ENCODE measurements at places on chromosomes 1 and 21.
A peak's percentile ranks its signal among the peaks of the same experiment; 100 is the strongest.

- H3K36me3 ChIP-seq = peaks cover 4% of the 10 kb centered on the region
- H3K4me1 ChIP-seq = peaks cover 35% of the 10 kb centered on the region
- H3K27me3 ChIP-seq = no peaks in the 10 kb centered on the region
- DNase-seq = no peak
- no peak overlapping the region for H3K4me3 ChIP-seq
Measured at GRCh38 chr1:12467570-12468286, 150.3 kb downstream of the DHRS3 start.

GRCh38 chr1:153991151-153991630, 629 bp downstream of the RPS27 start:
- no peaks in the 10 kb centered on the region for H3K27me3 ChIP-seq
- peak overlapping the region; percentile 96 for H3K27ac ChIP-seq
- H3K36me3 ChIP-seq = peaks cover 35% of the 10 kb centered on the region
- no peak for DNase-seq

GRCh38 chr1:11339346-11340232, 66.6 kb downstream of the UBIAD1 start:
- DNase-seq = no peak
- H3K4me3 ChIP-seq = no peak overlapping the region
- no peaks in the 10 kb centered on the region for H3K27me3 ChIP-seq
- H3K27ac ChIP-seq = no peak overlapping the region
- H3K4me1 ChIP-seq = peaks cover 8% of the 10 kb centered on the region

GRCh38 chr1:88801575-88802208, 89.7 kb downstream of the GTF2B start:
- H3K4me3 ChIP-seq = no peak overlapping the region
- no peak overlapping the region for H3K27ac ChIP-seq
- no peaks in the 10 kb centered on the region for H3K4me1 ChIP-seq
- H3K36me3 ChIP-seq = peaks cover 10% of the 10 kb centered on the region
- DNase-seq = no peak

GRCh38 chr1:228385232-228385631, 21.4 kb downstream of the TRIM11 start:
- no peaks in the 10 kb centered on the region for H3K4me1 ChIP-seq
- DNase-seq = no peak
- H3K36me3 ChIP-seq = no peaks in the 10 kb centered on the region
- H3K4me3 ChIP-seq = no peak overlapping the region

DNA sequence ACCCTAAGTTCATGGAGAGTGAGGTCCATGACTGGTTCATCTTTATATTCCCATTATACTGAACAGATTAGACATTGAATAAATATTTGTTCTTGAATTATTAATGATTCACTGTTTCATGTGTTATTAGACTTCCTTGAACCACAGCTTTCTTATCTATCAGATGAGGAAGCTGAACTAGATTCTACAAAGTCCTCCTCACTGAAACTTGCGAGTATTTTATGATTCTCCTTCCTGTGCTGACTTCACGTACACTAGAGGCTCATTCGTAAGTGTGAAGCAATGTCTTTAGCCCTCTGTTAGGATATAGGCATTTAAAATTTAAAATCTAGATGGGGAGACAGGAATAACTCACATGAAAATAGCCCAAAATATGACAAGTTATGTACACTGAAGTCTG, 95.6 kb upstream of the IRF2BP2 start:
- no peak overlapping the region for H3K27ac ChIP-seq
- no peaks in the 10 kb centered on the region for H3K4me1 ChIP-seq
- no peak overlapping the region for H3K4me3 ChIP-seq
- H3K36me3 ChIP-seq = no peaks in the 10 kb centered on the region
- H3K27me3 ChIP-seq = no peaks in the 10 kb centered on the region

GRCh38 chr1:29674627-29675326, 438.5 kb downstream of the PTPRU start:
- no peaks in the 10 kb centered on the region for H3K36me3 ChIP-seq
- no peak overlapping the region for H3K4me3 ChIP-seq
- no peak overlapping the region for H3K27ac ChIP-seq
- no peak for DNase-seq
- H3K4me1 ChIP-seq = no peaks in the 10 kb centered on the region

GRCh38 chr1:109481646-109482045, 2.1 kb upstream of the ATXN7L2 start:
- no peak overlapping the region for H3K27ac ChIP-seq
- H3K27me3 ChIP-seq = no peaks in the 10 kb centered on the region
- peaks cover 23% of the 10 kb centered on the region for H3K4me1 ChIP-seq
- H3K36me3 ChIP-seq = no peaks in the 10 kb centered on the region
- DNase-seq = no peak

DNA sequence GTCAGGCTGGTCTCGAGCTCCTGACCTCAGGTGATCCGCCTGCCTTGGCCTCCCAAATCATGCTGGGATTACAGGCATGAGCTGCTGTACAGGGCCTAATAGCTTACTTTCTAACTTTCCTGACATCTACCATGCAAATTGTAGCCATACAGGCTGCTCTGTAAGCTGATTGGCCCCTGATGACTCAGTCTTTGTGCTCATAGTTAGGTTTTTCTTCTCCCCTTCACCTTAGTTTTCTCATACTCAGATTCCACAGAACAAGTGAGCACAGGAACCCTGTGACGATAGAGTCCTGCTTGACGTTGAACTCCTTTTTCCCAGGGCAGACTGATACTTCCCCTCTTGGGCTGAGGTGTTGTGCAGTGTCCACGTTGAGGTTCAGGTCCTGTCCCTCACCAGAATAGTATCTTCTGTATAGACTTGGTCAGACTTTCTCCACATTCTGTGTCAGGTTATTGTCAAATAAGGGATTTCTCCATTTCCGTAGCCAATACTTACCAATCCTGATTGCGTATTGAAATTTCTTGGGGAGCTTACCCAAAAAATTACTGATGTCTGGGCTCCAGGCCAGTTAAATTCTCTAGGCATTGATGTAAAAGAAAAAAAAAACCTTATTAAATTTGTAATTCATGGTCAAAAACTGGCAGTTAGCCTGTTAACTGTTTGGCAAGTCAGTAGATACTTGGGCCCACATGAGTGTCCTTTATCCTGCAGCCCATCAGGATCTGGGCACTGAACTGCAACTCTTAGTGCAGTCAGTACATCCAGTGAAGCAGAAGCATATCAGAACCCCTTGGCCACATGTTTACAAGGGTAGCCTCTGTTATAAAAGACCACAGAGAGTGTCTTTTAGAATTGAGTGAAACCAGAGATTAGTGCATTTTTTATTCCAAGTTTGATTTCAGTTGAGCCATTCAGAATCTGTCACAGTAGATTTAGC, 118.2 kb downstream of the DYRK1A start:
- no peak for DNase-seq
- no peak overlapping the region for H3K27ac ChIP-seq
- no peaks in the 10 kb centered on the region for H3K27me3 ChIP-seq
- H3K4me3 ChIP-seq = no peak overlapping the region

DNA sequence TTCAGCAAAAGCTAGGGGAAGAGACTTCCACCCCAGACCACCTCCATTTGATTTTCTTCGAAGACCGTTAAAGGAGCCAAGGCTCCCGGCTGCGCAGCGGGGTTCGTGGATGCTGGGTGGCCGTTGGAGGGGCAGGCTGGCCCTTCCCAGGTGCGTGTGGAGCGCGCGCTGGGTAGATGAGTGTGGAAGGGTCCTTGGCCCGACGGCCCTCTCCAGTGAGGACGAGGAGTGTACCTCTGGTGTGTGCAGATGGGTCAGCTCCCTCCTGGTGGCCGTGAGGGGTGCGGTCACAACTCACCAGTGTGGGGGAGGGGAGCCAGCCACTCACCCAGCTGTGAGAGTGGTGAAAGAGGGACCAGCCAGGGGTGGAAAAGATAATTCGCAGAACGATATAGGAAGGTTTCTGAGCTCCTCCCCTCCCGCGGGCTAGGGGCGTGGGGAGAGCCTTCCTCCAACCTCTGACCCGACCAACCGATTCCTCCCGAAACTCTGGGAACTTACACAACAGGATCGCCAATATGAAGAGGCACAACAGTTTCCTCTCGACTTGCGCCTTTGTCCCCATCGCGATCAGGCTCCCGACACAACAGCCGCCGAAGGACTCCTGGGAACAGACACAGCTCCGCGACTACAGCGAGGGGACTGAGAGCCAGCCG, at the start of gene F11R:
Gene F11R (minus strand): TSS at position 644 of the 656 bp plus-strand sequence. CDS start 79 bp downstream, at position 565.
- H3K4me1 ChIP-seq = peaks cover 26% of the 10 kb centered on the region
- H3K36me3 ChIP-seq = no peaks in the 10 kb centered on the region
- H3K27me3 ChIP-seq = no peaks in the 10 kb centered on the region
- peak within 1 kb of the TSS; percentile 71 for H3K27ac ChIP-seq

DNA sequence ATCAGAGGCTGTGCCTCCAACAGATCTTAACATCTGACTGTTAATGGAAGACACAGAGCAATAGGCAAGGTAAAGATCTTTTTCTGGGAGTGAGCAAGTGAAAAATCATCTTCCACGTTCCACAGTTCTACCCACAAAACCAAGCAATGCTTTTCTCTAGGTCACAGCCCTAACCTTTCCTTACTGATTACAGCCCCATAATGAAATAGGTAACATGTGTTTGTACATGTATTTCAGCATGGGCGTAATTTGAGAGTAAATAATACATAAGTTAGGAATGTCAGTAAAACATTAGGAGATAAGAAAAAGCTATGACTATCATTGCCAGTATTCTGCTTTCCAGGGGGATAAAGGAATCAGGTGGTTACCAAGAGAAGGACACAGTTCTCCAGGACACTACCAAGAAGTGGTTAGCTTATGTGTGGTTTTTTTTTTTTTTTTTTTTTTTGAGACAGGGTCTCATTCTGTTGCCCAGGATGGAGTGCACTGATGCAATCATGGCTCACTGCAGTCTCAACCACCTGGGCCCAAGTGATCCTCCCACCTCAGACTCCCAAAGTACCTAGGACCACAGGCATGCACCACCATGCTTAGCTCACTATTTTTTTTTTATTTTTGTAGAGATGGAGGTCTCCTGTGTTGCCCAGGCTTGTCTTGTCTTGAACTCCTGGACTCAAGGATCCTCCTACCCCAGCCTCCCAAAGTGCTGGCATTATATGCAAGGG, 72.0 kb downstream of the DAP3 start:
- no peak for DNase-seq

DNA sequence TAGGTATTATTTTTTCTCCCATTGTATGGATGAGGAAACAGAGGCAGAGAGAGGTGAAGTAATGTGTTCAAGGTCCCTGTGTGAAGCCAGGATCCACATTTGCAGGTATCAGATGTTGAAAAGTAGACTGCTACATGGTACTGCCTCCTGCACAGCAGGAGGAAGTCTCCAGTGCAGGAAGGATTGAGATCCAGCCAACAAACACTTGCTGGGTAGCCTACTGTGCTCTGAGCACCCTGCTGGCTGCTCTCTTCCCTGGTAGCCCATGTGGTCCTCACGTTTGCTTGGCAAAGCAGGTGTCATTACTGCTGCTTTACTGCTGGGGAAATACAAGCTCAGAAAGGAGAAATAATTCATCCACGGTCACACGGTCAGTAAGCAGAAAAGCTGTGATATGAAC, 21.3 kb upstream of the GRIK3 start:
- H3K4me3 ChIP-seq = no peak overlapping the region
- no peaks in the 10 kb centered on the region for H3K36me3 ChIP-seq
- H3K27me3 ChIP-seq = no peaks in the 10 kb centered on the region
- no peaks in the 10 kb centered on the region for H3K4me1 ChIP-seq
- no peak overlapping the region for H3K27ac ChIP-seq
- DNase-seq = no peak

DNA sequence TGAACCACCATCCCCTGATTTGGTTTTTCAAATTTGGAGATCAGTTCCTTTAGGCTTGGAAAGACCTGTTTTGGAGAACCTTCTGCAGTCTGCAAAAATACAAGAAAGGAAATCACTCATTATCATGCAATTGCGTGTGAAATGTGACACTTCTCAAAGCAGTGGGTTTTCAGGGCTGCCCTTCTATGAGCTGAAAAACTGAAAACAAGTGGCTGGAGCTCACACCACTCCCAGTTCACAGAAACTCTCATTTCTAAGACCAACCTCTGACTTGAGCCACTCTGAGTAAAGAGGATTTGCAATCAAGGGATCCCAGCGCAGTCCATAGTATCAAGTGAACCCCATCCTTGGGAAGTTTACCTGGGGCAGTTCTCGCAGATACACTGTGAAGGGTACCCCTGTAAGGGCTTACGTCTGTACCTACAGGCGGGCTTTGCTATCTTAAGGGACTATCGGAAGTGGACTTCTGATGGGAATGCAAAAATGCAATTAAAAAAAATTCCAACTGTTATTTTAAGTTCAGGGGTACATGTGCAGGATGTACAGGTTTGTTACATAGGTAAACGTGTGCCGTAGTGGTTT, 12.8 kb downstream of the SH2D1B start:
- H3K4me1 ChIP-seq = no peaks in the 10 kb centered on the region
- no peak for DNase-seq
- H3K4me3 ChIP-seq = no peak overlapping the region
- no peaks in the 10 kb centered on the region for H3K36me3 ChIP-seq

GRCh38 chr1:156112276-156113137, 2.0 kb upstream of the LMNA start:
- peaks cover 3% of the 10 kb centered on the region for H3K27me3 ChIP-seq
- DNase-seq = no peak

Data from CD8-positive, alpha-beta memory T cell (primary cell).